ENCODE measurements at places on chromosomes 16 and 17. TPM values are rescaled to one million over a fixed set of nuclear protein-coding genes. Genes with fewer than 3 reads are reported as not detected.
A peak's percentile ranks its signal among the peaks of the same experiment; 100 is the strongest.

DNA sequence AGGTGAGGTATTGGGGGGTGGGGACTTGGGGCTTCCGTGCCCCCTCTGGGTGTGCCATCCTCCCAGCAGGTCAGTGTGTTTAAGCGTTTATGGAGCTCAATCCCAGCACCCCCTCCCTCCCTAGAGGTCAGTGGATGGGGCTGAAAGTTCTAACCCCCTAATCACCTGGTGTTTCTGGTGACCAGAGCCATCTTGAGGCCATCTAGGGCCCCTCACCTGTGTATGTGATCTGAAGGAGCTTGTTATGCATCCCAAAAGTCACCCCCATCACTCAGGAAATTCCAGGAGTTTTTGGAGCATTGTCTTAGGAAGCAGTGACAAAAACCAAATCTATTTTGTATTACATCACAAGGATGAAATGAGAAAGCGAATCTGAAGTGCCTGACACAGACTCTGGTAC is 67.8 kb upstream of the NOL11 start:
- no peak for DNase-seq

- DNase-seq = no peak
Observed at GRCh38 chr16:51151961-51152663, 1.0 kb upstream of the SALL1 start.

CDK5R1 gene
- 3.0 TPM for total RNA-seq

DNA sequence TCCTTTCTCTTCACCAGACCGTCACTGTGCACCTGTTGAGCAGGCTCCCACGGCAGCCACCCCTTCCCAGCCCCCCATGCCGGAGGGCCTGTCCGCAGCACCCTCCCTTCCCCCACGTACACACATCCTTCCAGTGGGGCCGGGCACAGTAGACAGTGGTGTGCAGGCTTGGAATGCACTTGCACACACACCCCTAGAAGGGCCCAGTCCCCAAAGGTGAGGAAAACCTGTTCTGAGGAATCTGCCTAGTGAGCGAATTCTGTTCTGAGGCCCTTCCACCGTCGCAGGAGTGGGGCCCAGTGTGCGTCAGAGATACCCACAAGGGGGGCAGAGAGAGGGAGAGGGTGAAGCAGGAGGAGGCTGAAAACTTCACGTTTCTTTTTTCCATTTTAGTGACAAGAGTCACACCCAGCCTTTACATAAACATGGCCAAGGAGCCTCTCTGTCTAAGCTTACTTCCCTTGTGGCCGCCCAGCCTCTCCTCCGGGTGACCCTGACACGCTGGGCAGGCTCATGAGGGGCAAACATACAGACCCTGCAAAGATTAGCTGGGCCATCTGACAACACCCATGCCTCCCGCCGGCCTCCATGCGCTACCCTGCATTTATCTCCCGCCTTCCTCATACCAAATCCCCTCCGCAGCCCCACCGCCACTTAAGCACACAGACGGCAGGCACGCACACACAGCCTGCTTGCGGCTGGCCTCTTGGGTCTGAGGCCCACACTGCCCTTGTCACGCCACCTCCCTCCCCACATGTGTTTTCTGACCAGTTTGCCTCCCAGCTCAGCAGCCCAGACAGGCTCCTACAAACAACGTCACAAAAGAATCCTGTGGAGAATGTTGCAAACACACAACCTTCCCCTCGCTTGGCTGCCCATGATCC is 1.8 kb downstream of the ZBTB4 start:
- DNase-seq = peak; percentile 11

DNA sequence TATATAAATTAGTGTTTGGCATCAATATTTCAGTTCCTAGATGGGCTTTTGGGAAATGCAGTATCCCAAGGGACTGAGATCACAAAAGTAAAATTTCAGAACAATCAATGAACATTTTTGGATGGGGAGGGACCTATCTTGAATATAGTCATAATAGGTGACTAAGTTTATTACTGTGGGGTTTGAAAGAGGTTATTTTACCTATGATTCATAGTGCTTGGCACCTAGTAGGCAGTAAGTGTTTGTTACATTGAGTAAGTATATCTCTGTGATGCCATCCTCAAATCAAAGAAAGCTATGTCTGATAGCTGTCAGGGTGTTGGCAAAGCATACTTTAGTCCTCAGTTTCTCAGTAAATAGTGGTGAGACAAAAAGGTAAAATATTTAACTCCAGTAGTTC is 36.9 kb downstream of the ZNF207 start:
- peak; percentile 55 for DNase-seq

- DNase-seq = no peak
Observed at GRCh38 chr17:34252444-34253138, 2.5 kb upstream of the CCL2 start.
